ENCODE measurements at places on chromosomes 6 and 20.
A peak's percentile ranks its signal among the peaks of the same experiment; 100 is the strongest.

DNA sequence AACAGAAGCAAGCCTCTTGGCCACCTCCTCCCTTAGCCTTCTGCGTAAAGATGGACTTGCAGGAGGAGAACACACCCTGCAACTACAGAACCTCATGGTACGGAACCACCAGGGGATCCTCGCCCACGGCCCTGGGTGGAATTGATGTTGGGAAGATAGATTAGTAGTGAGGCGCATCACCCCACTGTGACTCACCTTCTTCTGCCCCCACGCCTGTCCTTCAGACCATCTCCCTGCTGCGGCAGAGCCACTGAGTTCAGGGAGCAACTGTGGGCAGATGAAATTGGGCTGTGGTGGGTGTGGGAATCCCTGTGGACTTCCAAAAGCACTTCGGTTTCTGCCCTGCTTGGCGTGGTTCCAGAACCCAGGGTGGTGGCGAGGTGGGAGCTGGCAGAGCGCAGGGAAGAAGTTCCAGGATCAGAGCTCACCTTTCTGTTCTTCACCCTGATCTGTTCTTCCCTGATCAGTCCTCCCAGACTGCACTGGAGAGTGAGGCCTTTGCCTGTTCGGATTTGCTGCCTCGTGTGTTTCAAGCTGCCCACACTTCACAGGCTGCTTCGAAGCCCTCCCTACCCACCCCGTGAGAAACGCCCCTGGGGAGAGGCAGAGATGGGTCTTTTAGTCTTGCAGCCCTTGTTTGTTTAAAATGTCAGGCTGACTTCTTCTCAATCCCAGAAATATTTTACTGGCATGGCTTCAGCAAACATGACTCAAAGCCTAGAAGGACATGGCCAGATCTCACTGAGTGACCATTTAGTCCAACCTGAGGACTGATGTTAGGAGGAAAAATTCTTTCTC lies 92.8 kb upstream of the MLN start:
- no peak for DNase-seq

- DNase-seq: no peak
Observed at GRCh38 chr6:148118244-148118643, 224.4 kb upstream of the SASH1 start.

DNA sequence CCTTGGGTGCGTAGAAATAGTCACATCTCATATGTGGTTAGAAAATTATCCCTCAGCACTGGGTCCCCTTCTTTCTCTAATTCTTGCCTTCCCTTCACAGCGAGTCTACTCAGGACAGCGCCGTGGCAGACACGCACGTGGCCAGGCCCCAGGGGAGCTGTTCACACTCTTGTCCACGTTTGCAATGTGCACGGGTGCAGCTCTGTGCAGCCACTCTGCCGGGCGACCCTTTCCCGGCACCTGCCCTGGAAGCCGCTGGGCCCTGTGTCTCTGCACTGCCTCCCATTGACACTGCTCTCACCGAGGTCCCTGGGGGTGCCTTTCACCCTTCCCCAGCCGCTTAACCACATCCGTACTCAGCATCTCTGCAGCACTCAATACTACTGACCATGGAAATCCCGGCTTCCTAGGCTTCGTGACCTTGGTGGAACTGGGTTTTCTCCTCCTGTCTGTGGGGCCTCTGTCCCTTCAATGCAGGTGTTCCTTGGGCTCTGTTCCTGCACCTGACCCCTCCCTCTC lies 104.9 kb downstream of the DACT2 start:
- no peak for DNase-seq

DNA sequence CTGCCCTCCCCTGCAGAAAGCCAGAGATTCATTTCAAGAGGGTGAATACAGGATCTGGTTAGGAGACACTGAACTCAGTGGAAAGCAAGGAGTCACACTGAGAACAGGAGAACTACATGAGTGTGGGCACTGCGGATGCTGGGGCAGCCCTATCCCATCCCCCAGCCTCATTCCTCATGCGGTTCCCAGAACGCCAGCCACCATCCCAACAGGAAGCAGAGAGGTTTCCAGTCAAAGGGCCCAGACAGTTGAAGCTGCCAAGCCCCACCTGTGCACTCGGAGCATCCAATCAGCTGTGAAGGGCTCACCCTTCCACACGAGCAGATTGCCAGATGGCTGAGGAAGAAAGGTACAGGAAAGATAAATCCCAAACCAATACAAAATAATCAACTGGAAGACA lies 50.7 kb upstream of the PRND start:
- DNase-seq: no peak

DNA sequence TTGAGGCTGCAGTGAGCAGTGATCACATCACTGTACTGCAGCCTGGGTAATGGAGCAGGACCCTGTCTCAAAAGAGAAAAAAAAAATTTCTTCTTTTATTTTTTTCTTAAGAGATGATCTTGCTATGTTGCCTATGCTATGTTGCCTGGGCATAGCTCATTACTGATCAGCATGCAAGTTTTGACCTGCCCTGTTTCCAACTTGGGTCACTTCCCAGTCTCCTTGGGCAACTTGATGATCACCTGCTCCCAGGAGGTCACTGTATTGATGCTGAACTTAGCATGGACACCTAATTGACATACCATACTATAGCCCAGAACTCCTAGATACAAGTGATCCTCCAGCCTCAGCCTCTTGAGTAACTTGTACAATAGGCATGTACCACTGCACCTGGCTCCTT lies 30.7 kb upstream of the NANP start:
- no peak for DNase-seq

- DNase-seq: no peak
Observed at GRCh38 chr6:21679761-21680265, 86.3 kb downstream of the SOX4 start.

GRCh38 chr6:80449726-80450125 lies 343.3 kb downstream of the BCKDHB start:
- DNase-seq: no peak

DNA sequence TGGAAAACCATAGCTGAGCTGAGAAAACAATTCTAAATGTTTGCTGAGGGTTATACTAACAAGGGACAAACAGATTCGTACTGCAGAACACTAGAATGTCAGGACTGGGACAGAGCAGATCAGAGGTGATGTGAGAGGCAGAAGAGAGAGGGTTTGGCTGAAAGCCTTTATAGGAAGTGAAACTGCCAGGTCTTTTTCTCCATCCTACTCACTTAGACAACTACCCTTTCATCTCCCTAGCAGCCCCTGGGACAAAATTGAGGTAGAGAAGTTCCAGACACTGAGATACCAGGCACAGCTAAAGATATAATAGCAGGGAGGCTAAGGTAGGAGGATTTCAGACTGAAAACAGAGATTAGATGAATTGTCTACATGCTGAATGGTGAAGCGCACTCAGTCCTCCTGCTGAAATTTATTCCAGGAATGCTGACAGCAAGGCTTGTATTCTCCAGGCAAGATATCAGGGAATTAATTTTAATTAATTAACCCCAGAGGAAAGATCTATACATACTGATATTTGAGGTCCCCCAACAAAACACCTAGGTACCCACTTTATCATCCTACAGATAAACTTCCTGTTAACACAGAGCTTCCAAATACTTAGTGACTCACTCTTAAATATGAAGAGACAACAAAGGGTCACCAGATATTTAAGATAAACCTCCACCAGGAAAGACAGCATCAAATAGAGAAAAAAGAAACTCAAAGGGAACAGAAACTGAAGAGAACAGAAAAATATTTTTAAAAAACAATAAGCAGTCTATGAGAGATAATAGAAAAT lies 12.6 kb upstream of the EIF2S2 start:
- no peak for DNase-seq

- no peak for DNase-seq
Observed at GRCh38 chr20:51802170-51802751, at the start of gene SALL4. TSS of gene SALL4 (minus strand) at chr20:51802521. CDS start at chr20:51802408, 113 bp downstream.

GRCh38 chr6:23334360-23334759 lies 765.0 kb downstream of the HDGFL1 start:
- no peak for DNase-seq

DNA sequence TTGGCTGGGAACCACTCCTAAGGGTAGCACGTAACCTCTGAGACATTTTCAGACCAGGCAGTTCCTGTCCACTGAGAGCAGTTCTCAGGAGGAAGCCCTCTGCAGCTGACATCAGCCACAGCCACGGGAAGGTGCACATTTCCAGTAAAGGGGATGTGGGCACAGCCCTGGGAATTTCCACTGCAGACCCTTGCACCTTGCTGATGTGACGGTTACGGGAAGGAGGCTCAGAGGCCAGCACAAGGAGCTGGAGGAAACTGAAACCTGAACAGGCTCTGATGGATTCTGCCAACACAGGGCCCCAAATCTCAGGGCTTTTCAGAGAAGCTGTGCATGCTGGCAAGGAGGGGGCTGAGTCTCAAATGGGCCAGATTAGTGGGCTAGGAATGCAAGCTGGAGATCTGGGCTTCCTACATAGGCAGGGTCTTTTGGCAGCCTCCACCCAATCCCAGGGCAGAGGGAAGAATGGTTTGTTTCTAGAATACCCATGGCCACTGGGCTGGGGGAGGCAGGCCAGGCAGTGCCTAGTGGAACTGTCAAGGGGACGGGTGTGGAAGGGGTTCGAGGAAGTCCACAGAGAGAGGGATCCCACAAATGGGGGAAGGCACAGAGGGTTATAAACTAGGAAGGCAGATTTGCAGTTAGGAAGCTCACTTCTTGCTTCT lies 14.2 kb downstream of the EBF4 start:
- DNase-seq: peak; percentile 10

GRCh38 chr6:99618649-99619408 lies 12.2 kb downstream of the PRDM13 start:
- no peak for DNase-seq
